Activated CD4-positive, alpha-beta memory T cell treated with anti-CD3 and anti-CD28 coated beads, Interleukin-2, amount 10 ng/mL, durations not matched to agents 7 days and 5 days (primary cell): ENCODE measurements at places on chromosomes 4 and X. TPM values are rescaled to one million over a fixed set of nuclear protein-coding genes. Genes with fewer than 3 reads are reported as not detected.
A peak's percentile ranks its signal among the peaks of the same experiment; 100 is the strongest.

DNA sequence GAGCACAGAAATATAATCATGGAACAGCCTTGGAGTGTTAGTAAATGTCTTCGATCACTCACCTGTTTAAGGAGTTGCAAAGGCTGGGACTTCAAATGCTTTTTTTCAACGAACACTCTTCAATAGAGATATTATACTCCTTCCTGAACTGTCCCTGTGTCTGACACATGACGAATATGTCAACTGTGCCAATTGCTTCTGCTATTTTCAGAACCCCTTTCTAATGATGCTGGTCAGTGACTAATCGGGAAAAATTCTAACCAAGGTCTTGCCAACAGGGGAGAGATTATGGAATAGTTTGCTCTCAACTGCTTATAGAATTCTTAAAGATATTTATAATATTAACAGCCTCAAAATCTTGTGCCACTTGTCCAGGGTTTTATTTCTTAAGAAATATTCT is 8.5 kb upstream of the KLHL34 start:
- H3K36me3 ChIP-seq = no peaks in the 10 kb centered on the region
- H3K27me3 ChIP-seq = no peaks in the 10 kb centered on the region
- H3K27ac ChIP-seq = no peak overlapping the region
- no peak overlapping the region for H3K4me3 ChIP-seq
- DNase-seq = no peak
- no peaks in the 10 kb centered on the region for H3K4me1 ChIP-seq

- H3K4me3 ChIP-seq = no peak overlapping the region
- no peak for DNase-seq
- no peaks in the 10 kb centered on the region for H3K36me3 ChIP-seq
These were observed 124.4 kb upstream of the PUDP start for GRCh38 chrX:7272346-7272745.

- H3K27ac ChIP-seq = no peak overlapping the region
- no peaks in the 10 kb centered on the region for H3K36me3 ChIP-seq
- H3K4me3 ChIP-seq = no peak overlapping the region
- no peaks in the 10 kb centered on the region for H3K4me1 ChIP-seq
These were observed 332.0 kb downstream of the PCDH18 start for GRCh38 chr4:137200322-137200721.

DNA sequence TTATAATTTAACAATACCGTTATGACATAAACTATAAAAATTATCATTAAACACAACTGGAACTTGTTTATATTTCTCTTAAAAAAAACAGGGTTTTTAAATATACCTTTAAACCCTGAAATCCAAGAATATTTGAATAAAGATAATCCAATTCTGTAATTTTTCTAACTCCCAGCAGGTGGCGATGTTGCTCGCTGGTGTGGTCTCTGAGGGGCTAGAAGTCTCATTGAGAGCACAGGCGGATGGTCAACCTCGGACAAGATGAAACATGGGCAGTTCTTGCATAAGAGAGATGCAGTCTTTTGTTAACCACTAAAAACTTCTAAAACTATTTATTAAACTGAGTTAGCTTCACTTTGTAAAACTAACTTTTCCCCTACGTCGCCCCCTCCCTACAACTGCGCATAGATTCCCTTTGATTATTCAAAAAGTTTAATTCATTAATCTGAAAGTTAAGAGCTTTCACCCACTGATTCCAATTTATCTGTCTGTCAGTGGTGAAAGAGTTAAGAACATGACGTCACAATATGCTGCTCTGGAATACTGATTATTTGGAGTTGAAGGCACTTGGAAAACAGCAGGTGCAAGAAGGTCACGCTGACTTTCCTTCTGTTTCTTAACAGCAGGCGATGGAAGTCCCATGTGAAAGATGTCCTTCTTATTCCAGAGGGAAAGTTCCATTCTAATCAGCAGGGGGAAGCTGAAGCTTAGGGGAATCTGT is 29.5 kb downstream of the DMP1 start:
- H3K27me3 ChIP-seq = peaks cover 5% of the 10 kb centered on the region
- no peak overlapping the region for H3K27ac ChIP-seq
- H3K36me3 ChIP-seq = no peaks in the 10 kb centered on the region
- H3K4me1 ChIP-seq = no peaks in the 10 kb centered on the region

DNA sequence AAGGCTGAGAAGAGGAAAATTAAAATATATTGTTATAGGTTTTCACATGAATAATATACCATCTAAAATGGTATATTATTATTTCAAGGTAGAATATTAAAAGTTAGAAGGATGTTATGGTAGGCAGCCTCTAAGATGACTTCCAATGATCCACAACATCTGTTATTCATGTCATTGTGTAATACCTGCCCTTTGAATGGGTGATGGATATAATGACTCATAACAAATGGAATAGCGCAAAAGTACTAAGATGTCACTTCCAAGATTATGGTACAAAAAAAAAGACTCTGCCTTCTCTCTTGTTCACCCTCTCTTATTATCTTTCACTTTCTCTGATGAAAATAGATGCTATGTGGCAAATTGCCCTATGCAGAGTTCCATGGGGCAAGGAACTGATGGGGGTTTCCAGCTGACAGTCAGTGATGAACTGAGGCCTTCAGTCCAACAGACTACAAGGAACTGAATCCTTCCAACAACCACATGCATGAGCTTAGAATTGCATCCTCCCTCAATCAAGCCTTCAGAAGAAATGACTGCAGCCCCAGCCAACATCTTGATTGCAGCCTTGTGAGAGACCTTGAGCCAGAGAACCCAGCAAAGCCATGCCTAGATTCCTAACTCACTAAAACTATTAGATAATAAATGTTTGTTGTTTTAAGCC is 57.7 kb downstream of the HS6ST2 start:
- no peak overlapping the region for H3K4me3 ChIP-seq
- DNase-seq = no peak
- no peaks in the 10 kb centered on the region for H3K4me1 ChIP-seq
- no peaks in the 10 kb centered on the region for H3K36me3 ChIP-seq
- H3K27me3 ChIP-seq = no peaks in the 10 kb centered on the region

DNA sequence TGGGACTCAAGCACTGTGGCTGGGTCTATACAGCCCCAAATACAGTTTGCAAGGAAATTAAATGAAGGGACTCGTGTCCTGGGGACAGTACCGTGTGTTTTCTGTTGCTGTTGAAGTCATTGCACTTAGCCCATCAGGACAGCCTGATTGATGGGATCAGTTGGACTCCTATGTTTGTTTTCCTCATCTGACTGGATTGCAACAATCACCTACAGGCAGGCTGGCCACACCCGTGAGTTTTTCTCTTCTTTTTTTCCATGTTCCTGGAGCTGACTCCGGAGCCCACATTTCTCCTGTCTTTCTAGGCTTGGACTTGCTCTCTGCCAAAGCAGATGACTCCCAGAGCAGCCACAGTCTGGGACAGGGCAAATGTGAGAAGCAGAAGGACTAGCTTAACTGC is 38.1 kb downstream of the RTL9 start:
- DNase-seq = no peak
- no peaks in the 10 kb centered on the region for H3K4me1 ChIP-seq
- no peak overlapping the region for H3K27ac ChIP-seq
- no peak overlapping the region for H3K4me3 ChIP-seq
- H3K36me3 ChIP-seq = no peaks in the 10 kb centered on the region

DNA sequence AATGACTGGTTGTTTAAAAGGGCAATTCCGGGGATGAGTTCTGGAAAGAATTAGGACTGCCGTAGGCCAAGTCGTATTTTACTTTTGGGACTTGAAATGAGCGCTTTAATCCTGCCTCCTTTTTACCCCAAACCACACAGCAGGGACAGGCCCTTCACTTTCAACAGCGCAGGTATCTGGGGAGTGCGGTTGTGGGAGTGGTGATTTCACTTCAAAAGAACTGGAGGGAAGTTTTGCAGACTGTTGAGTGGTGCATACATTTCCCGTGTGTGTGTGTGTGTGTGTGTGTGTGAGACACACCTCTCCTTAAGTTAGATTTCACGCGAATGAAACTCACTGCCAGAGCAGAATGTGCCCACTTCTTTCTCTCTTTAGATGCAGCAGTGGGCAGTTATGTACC is 2.8 kb downstream of the NHS start:
- no peak for DNase-seq
- no peak overlapping the region for H3K4me3 ChIP-seq
- H3K36me3 ChIP-seq = no peaks in the 10 kb centered on the region
- peaks cover 2% of the 10 kb centered on the region for H3K4me1 ChIP-seq

GRCh38 chr4:165758086-165758485 is 115.0 kb upstream of the TLL1 start:
- H3K27ac ChIP-seq = no peak overlapping the region
- H3K4me1 ChIP-seq = no peaks in the 10 kb centered on the region
- no peak overlapping the region for H3K4me3 ChIP-seq
- H3K27me3 ChIP-seq = no peaks in the 10 kb centered on the region

DNA sequence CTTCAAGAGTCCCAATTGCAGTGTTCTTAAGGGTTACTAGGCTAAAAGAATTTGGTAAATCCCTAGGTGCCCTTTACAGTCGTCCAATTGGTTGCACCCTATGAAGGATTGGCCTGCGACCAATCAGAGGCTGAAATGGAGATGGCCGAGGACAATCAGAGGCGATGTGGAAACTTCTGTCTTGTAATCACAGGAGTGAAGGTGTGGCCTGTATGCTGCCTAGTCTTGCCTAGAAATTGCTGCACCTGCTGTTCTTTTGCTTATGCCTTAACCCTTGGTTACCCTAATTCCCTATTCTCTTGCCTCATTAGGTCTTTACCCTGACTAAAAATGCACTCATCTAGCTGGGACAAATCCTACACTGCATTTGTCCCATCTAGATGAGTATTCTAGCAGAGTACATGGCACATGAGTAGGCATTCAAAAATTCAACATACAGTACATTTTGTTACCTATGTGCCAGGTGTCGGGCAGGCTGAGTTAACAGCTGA is 1.0 kb upstream of the DCK start:
- H3K36me3 ChIP-seq = peaks cover 35% of the 10 kb centered on the region
- peak overlapping the region; percentile 80 for H3K27ac ChIP-seq
- DNase-seq = no peak
- H3K4me1 ChIP-seq = peaks cover 38% of the 10 kb centered on the region
- no peaks in the 10 kb centered on the region for H3K27me3 ChIP-seq

DNA sequence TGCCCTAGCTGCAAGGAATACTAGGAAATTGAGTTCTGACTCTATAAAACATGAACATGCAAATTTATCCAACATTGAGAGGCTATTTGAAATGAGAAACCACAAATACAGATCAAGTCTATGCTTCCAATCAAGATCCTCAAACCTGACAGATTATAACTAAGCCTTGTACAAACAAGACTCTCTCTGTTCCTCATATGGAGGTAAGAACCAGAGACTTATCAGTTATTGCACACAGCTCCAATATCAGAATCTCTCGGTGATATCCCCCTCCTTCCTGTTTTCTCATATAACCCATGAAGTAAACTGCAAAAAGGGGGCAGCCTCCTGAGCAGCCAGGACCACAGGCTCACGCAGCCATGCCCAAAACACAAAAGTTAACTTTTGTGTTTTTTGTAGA is 36.5 kb downstream of the FBXW7 start:
- H3K27me3 ChIP-seq = no peaks in the 10 kb centered on the region
- H3K27ac ChIP-seq = no peak overlapping the region
- H3K4me1 ChIP-seq = peaks cover 31% of the 10 kb centered on the region
- DNase-seq = no peak

DNA sequence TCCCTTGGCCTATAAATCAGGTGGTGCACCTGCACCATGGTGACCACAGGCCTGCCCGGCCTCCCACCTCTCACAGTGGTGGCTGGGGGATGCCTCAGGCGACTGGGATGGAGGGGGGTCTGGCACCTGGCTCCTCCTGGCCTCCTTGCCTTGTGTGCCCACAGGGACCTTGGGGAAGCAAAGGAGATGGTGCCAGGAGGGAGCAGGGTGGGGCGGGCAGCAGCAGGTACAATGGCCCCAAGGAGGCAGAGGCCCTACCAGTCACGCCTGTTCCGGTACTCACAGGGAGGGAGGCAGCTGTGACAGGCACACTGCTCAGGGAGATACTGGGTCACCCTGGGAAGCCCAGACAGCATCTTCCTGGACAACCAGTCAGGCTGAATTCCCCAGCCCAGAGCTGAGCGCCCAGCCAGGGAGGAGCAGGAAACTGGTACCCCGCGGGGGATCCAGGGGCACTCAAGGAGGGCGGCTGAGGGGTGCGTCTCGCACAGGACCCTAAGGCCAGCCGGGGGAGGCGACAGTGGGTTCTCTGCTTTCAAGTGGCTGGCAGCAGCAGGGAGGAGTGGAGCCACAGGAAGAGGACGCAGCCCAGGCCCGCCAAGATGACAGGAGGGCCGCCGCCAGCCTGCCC is 1.2 kb upstream of the TREX2 start:
- no peak overlapping the region for H3K27ac ChIP-seq
- H3K36me3 ChIP-seq = no peaks in the 10 kb centered on the region
- DNase-seq = no peak
- H3K4me1 ChIP-seq = no peaks in the 10 kb centered on the region

DNA sequence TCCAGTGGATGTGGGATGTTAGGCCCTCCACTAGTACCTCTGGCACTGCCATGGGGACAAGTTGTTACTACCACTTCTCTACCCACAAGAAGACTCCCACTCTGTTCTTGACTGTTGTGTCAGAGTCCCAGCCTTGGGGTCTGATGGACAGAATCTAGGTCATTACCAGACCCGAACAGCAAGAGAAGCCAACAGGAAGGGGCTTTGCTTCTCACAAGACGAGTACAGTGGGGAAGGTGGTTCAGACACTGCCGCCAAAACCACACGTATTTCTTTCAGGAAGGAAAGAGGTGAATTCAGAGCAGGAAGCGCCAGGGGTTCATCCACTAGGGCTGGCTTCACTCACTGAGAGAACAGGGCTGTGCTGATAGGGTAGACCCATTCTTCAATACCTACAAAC is 161.3 kb upstream of the KIT start:
- H3K27ac ChIP-seq = no peak overlapping the region
- DNase-seq = peak; percentile 16
- H3K4me3 ChIP-seq = no peak overlapping the region
- H3K27me3 ChIP-seq = peaks cover 2% of the 10 kb centered on the region

GRCh38 chr4:168930413-168931196 is 79.5 kb downstream of the CBR4 start:
- peaks cover 2% of the 10 kb centered on the region for H3K4me1 ChIP-seq
- peaks cover 8% of the 10 kb centered on the region for H3K36me3 ChIP-seq
- DNase-seq = no peak
- H3K27ac ChIP-seq = no peak overlapping the region
- H3K27me3 ChIP-seq = no peaks in the 10 kb centered on the region
- no peak overlapping the region for H3K4me3 ChIP-seq

GRCh38 chr4:78310007-78310739 is 241.4 kb upstream of the ANXA3 start:
- no peak overlapping the region for H3K4me3 ChIP-seq
- H3K4me1 ChIP-seq = peaks cover 11% of the 10 kb centered on the region
- no peaks in the 10 kb centered on the region for H3K36me3 ChIP-seq
- no peak overlapping the region for H3K27ac ChIP-seq

GRCh38 chr4:182289809-182290208 is 46.6 kb downstream of the TENM3 start:
- no peak overlapping the region for H3K4me3 ChIP-seq
- H3K27me3 ChIP-seq = no peaks in the 10 kb centered on the region
- no peak overlapping the region for H3K27ac ChIP-seq
- H3K36me3 ChIP-seq = no peaks in the 10 kb centered on the region
- no peaks in the 10 kb centered on the region for H3K4me1 ChIP-seq
- DNase-seq = no peak

- DNase-seq = peak; percentile 68
- H3K4me3 ChIP-seq = no peak overlapping the region
- no peaks in the 10 kb centered on the region for H3K27me3 ChIP-seq
- H3K27ac ChIP-seq = peak overlapping the region; percentile 86
These were observed 5.2 kb upstream of the TCEANC start for GRCh38 chrX:13647709-13648212.

GRCh38 chr4:106816496-106816895 is 219.6 kb downstream of the DKK2 start:
- H3K36me3 ChIP-seq = no peaks in the 10 kb centered on the region
- H3K4me1 ChIP-seq = no peaks in the 10 kb centered on the region
- no peaks in the 10 kb centered on the region for H3K27me3 ChIP-seq
- no peak overlapping the region for H3K4me3 ChIP-seq
- H3K27ac ChIP-seq = no peak overlapping the region

Gene STARD8
- total RNA-seq = 3.7 TPM

Gene ODAPH
- 1.9 TPM for total RNA-seq

Gene MCF2
- 0.25 TPM for total RNA-seq

Gene NXF2
- not detected for total RNA-seq

Gene DGKK
- not detected for total RNA-seq
